Osteocyte (in vitro differentiated cells): ENCODE measurements at places on chromosomes 11 and 22. TPM values are rescaled to one million over a fixed set of nuclear protein-coding genes. Genes with fewer than 3 reads are reported as not detected.

Gene GRAP2
- total RNA-seq, result not detected in 2 replicates

Gene TREH
- total RNA-seq, result not detected in 2 replicates

Gene LYVE1
- total RNA-seq, result 1.5 and 2.1 TPM in 2 replicates

Gene TEX12
- total RNA-seq, result 0.78 TPM in 1 of 2 replicates, not detected in the other

- DNase-seq, result no peak
Measured at GRCh38 chr11:120690406-120690805, 178.9 kb downstream of the GRIK4 start.

GRCh38 chr11:45646275-45646927 lies 19.0 kb downstream of the CHST1 start:
- peak; percentile 27 for DNase-seq

DNA sequence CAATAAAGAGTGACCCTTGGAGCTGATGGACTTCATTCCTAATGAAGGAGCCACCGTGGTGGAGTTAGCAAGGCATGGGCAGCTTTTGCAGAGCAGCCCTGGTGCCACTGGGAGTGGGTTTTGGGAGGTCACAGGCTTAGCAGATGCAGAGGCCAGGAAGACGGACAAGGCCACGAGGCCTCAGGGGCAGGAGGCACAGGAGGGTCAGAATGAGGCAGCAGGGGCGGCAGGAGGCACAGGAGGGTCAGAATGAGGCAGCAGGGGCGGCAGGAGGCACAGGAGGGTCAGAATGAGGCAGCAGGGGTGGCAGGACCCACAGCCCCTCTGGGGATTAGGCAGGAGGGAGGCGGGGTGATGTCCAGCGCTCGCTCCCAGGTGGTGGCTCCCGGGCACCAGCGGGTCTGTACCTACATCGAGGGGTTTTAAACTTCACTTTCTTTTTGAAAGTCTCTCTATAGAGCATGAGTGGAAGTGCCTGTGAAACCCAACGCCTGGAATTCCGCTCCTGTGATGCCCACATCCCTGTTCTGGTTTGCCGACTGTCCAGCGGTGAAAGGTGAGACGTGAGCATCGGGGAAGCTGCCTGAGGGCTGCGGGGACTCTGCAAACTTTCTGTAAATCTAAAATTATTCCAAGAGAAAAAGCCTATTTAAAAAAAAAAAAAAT lies 521.6 kb downstream of the BRD1 start:
- peak; percentile 74 for DNase-seq

DNA sequence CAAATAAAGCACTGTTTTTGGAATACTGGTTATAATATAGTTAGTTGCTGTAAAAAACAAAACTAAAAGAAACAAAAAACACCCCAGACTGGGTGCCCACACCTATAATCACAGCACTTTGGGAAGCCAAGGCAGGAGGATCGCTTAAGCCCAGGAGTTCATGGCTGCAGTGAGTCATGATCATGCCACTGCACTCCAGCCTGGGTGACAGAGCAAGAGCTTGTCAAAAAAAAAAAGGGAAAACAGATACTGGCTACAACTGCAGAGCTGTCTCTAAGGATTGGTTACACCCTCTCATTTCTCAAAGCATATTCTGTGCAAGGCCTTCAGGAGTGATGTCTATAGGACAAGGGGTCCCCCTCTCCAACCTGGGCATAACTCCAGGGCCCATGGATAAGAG lies 14.6 kb upstream of the STK33 start:
- DNase-seq, result peak; percentile 10

DNA sequence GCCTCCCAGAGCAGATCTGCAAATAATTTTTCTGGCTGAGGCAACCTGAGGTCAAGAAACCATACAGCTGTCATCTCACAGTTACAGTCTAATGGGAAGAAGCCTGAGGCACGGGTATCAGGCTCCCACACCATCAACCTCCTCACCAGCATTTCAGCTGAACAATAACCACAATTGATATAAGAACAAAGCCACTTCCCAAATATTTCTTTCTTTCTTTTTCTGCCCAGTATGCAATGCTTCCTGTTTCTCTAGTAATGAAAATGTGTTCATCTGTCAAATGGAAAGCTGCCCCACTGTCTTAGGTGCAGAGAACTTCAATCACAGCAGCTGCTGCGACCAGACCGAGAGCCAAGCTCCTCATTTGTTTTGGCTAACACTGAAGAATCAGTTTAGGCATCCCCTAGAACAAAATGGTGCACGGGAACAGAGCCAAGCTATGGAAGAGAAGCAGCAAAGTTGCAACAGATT lies 108.4 kb downstream of the BLID start:
- no peak for DNase-seq

DNA sequence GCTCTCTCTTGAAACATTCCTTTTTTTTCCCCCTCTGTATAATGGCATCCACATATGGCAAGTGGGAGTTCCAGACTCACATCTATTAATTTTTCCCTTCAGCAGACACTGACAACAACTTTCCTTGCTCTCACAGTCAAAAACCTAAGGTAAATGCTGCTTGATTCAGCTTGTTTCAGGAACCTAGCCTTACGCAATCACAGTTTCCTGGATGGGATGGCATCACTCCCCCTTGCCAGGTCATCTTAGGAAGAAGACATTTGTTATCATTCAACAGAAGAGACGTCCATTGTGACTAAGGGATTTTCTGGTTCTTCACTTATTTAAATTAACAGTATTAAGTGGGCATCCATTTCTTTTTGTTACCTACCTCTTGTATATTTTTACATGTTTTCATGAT lies 112.0 kb upstream of the PDGFD start:
- no peak for DNase-seq

DNA sequence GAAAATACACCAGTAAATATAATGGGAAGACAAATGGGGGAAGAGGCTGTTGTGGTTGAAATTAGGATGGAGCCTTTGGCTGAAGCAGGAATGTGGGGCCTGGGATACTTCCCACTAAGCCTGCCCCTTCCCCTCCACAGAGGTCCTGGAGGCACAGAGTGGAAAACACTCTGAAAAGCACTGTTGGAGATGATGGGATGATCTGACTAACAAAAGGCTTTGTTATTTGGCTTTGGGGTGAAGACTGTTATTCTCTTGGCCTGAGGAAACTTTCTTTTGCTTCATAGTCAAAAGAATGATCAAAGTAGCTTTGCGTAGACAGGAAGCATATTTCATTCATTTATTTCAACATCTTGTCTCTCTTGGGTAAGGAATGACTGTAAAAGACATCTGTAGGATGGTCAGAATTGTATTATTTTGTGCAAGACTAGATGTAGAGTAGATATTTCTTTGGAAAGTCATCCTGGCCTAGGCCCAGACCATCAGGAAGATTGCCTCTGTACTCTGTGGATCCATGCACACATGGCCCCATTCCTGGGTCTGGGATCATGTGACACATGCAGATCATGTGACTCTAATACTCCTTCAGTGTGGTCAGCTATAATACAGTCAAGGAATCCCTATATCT lies 111.4 kb downstream of the SPON1 start:
- no peak for DNase-seq

DNA sequence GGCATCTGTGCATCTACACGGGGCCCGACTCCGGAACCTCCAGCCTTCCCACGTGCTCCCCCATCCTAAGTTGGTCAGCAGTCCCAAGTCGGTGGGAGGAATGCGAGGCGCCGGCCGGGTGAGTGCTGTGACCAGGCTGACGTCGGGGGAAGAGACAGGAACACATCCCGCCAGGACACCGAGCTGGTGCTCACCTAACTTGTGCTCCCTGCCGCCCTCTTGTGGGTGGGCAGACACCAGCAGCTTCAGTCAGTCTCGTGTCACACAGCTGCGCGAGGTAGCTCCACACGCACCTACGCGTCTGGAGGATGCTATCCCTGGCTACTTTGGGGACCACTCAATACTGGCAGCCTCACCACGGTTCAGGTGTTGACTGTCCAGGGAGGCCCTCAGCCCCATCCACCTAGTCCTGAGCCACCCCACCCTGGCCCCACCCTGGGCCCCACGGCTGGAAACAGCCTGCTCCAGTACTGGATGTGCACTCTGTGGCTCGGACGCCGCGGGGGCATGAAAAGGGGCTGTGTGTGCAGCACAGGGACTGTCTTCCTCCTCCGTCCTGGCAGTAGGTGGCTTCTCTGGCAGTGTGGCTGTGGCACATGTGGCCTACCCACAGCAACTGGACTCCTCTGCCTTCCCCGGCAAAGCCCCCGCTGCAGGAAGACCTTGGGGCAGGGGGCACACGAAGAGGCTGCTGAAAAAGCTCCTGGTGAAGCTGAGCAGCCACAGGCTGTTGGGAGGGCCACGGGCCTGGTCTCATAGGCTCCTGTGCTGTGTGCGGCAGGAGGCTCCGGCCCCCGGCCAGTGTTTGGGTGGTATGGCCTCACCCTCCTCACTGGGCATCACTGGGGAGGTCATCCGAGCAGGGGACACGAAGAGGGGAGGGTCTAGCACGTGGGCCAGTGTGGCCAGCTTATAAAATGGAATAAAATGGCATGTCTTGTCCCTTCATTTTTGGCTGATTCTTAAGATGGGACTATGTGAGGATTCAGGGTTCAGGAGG lies 11.2 kb upstream of the BID start:
- no peak for DNase-seq

GRCh38 chr22:28019360-28019759 lies 100.3 kb upstream of the PITPNB start:
- DNase-seq, result no peak
